ENCODE measurements at places on chromosomes 7 and 10.

DNA sequence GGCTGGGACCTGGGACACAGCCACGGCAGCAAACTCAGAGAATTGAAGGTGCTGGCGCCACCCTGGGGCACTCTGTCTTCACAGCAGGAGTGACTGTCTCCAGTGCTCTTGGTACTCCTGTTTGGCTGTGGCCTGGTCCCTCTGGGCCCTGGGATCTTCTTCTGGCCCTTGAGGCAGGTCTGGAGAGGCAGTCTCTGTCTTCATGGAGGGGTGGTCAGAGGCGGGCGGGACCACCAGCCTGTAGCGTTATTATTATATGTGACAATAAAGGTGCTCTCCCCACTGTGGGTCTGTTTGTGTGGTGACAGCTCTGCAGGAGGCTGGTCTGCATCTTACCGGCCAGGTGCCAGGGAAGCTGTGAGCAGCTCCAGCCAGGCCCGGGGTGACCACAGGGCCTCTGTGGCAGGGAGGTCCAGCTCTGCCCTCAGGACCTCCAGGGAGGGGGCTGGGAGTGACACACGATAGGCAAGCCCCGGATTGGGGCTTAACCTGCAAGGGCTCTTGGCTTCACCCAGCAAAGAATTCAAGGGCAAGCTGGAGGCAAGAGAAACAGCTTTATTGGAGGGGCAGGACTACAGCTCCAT is 70.3 kb downstream of the MYL10 start:
- DNase-seq: no peak

DNA sequence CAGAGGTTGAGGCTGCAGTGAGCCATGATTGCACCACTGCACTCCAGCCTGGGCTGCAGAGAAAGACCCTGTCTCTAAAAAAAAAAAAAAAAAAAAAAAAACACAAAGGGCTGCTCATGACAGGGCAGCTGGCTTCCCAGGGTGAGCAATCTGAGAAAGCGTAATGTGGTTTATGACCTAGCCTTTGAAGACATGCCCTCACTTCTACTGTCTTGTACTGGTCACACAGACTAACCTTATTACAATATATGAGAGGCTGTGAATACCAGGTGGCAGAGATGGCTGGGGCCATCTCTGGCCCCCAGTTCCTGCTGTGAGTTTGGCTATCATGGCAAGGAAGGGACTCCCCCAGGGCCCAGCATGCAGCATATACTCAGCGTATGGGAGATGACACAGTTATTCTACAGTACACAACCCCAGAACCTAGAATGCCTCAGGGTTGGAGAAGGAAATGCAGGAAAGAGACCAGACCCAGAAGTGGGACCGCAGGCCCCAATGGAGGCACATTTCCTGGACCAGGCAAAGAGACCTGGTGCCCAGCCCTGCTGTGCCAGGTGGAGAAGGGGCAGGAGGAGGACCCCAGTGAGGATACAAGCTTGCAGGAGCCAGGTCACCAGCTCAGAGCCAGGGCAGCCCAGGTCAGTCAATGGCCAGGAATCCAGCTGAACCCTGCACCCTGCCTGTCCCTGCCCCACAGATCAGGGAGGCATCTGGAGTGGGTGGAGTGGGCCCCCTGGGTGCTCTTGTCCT is 26.3 kb downstream of the NPTX2 start:
- no peak for DNase-seq

DNA sequence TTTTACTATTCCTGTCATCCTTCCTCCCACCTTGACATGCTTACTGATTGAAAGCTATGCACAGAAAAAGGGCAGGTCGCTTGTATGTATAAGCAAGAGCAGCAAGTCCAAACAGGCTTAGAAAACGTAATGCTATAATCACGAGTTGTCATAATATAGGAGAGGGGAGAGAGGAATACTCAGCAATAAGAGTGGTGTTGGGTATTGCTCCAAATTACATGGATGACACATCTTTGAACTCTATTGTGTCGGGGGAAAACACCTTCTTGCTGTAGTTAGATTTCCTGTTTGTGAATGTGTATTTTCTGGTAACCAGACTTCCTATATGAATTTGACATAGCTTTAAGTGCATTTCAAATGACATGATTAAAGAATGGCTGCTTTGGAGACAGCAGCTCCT is 7.5 kb downstream of the MET start:
- no peak for DNase-seq

DNA sequence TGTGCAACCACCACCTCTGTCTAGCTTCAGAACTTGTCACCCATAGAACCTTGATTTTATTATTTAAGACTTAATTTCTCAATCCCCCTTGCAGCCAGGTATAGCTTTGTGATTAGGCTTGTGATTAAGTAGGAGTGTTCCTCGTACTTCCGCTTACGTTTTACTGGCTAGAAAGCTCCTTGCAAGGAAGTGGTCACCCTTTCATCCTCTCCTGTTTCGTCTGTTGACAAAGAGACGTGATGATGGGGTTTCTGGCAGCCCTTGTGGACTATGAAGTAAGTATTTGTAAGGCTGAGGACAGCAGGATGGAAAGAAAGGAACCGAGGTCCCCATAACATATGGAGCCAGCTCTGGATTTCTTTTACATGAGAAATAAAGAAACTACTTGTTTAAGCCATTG is 86.5 kb upstream of the KDM7A start:
- DNase-seq: peak; percentile 41

DNA sequence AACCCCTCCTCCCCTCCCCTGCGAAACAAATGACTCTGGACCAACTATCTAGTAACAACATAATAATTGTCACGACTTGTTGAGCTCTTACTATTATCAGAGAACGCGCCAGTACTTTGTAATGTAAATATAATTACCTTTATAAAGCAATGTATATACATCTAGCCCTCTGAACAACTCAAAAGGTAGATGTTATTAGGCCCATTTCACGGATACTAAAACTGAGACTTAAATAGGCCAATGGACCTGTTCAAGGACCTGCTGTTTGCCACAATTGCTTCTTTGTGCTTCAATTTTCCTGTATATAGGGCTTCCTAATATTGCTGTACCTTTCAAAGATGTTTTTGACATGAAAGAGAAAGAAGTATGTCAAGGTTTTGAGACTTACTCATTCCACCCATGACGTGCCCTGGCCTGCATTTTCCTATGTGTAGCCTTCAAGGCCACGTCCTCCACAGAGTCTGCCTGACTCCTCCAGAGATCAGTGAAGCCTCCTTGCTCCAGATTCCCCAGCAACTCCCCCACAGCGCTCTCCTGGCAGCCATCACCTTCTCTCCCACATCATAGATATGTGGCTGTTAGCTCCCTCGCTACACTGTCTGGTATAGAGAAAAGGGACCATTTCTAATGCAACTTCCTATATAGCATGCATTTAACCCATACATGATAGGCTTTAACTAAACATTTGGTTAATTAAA is 156.6 kb downstream of the SKIDA1 start:
- DNase-seq: no peak

Measured in activated gamma-delta T cell treated with Interleukin-2 at 50 U/mL for 16 hours (primary cell).